ENCODE measurements at places on chromosomes 5 and 9. TPM values are rescaled to one million over a fixed set of nuclear protein-coding genes. Genes with fewer than 3 reads are reported as not detected.

The PCDHB12 gene
- 0.56 TPM for total RNA-seq

The WHRN gene
- 2.9 TPM for total RNA-seq

The GARNL3 gene
- total RNA-seq, result 3.9 TPM

The ATP10B gene
- not detected for total RNA-seq

The NOP16 gene
- 19.1 TPM for total RNA-seq

The C5orf15 gene
- total RNA-seq, result 54.7 TPM

The ECSCR gene
- 2.1 TPM for total RNA-seq

The ADGRD2 gene
- not detected for total RNA-seq

The LCN2 gene
- not detected for total RNA-seq

The IFNB1 gene
- total RNA-seq, result not detected

The BTNL8 gene
- not detected for total RNA-seq

The SLC2A6 gene
- total RNA-seq, result 7.7 TPM

The ADAMTS12 gene
- total RNA-seq, result 20.8 TPM

The SPATA31A3 gene
- not detected for total RNA-seq

The PCDHB4 gene
- 0.75 TPM for total RNA-seq

The EPB41L4B gene
- total RNA-seq, result 0.56 TPM

The DND1 gene
- total RNA-seq, result not detected

The FOXD4L4 gene
- not detected for total RNA-seq

The NUTM2F gene
- total RNA-seq, result not detected

The DOCK8 gene
- total RNA-seq, result 0.25 TPM

The CEP78 gene
- 6.1 TPM for total RNA-seq

The SLC36A2 gene
- total RNA-seq, result not detected

The SLC25A46 gene
- 49.1 TPM for total RNA-seq

The RAB3C gene
- total RNA-seq, result not detected

The CKMT2 gene
- not detected for total RNA-seq

The PCDHGB5 gene
- total RNA-seq, result 32.0 TPM

The CCNO gene
- total RNA-seq, result 0.10 TPM

The GPR150 gene
- total RNA-seq, result 0.20 TPM

The GLRA1 gene
- total RNA-seq, result not detected

The BTNL3 gene
- total RNA-seq, result not detected
